Breast epithelium (tissue), 4 donors: ENCODE measurements at places on chromosomes 5 and 9.

- DNase-seq = no peak
These were observed 28.9 kb upstream of the CTXN3 start for GRCh38 chr5:127619908-127620479.

DNA sequence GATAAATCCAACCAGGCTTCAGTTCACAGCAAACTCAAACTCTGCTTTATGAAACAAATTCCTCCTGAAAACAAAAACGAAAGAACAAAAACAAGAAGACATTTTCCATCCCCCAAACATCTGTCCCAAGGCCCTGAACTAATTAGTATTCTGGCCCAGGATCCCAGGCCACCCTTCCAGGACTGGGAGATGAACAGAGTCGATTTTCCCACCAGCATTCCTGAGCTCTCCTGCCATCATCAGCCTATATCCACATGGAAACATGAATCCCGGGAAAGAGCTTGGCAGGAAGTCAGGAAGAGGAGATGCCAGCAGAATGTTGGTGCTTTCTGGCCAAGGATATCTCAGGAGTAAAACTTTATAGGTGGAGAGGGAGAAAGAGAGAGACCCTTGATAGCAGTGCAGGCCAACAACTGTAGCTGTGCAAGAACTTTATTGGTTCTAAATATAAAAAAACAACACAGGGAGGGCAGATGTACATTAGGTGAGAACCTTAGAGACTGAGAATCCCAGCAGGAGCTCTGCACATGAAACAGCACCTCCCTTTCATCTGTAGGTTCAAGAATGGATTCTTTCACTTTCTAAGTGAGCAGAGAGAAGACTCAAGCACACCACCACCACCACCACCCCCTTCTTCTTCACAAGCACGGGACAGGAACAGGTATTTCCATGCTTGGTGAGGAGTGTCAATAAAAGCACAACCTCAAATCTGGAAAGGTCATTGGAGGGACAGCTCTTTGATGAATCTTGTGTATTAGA lies 190.7 kb upstream of the TAS2R1 start:
- no peak for DNase-seq

GRCh38 chr5:81856948-81857928 lies 106.3 kb upstream of the SSBP2 start:
- DNase-seq = peak; percentile 56

- no peak for DNase-seq
These were observed 182.5 kb downstream of the PSAT1 start for GRCh38 chr9:78479441-78479840.

DNA sequence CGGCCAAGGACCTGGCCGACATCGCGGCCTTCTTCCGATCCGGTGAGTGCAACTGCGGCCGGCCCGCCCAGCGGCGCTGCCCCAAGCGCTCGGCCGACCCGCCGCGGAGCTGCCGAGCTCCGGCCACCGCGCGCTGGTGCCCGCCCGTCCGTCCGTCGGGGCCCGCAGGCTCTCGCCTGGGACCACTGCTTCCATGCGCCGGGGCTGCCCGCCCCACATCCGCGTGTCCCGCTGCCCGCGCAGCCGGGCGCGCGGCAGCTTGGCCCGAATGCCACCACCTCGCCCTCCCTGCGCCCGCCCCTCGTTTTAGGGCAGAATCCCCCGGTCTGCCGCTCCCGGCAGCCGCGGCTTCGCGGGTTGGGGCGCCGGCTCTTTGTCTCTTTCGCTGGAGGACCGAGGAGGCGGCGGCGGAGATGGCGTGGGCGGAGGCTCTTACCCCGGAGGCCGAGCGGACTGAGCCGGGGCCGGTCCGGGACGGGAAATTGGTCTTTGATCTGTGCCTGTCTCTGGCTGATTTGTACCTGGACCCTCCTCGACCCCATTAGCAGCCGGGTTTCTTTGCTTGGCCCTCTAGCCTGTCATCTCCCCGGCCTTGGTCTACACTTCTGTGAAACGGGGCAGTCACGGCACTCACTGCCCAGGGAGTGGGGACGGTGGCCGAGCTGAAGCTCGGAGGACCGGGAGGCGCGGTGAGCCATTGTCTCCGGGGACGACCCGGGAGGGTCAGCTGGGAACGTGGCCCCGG lies 871 bp downstream of the TRIO start:
- DNase-seq = peak; percentile 32

DNA sequence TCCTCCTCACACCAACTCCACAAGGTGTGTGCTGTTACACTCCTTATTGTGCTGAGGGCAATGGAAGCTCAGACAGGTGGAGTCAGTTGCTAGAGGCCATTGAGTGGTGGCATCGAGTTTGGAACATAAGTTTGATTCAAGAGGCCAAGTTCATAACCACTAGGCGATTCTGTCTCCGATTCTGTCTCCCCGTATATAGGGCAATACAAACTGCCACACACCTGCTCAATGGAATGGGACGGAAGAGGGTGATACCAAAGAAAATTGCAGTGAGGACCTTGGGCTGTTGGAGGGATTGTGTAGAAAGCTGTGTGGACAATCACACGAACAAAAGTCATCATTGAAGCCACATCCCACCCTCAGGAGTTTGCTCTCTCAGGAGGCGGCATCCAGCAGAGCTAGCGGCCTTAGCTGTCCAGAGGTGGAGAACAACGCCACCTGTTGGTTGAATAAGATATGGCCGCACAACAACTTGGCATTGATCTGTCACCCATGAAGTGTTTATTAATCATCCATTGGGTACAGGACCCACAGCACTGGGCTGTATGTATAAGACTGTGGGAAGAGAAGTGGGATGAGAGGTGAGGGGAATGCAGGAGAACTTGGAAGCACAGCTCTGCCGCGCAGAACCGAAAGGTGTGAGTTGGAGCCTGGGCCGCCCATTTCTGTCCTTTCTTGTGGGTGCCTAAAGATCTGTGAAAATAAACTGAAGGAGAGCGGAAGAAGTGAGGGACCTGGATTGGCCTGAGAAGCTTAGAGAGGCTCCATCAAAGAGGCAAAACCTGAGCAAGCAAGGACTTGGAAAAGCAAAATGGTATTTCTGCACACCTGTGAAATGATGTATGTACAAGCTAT lies 16.1 kb upstream of the NEUROG1 start:
- peak; percentile 62 for DNase-seq

GRCh38 chr5:20466512-20466911 lies 478.5 kb upstream of the CDH18 start:
- no peak for DNase-seq

GRCh38 chr9:7892975-7893374 lies 93.4 kb upstream of the DMAC1 start:
- DNase-seq = no peak

DNA sequence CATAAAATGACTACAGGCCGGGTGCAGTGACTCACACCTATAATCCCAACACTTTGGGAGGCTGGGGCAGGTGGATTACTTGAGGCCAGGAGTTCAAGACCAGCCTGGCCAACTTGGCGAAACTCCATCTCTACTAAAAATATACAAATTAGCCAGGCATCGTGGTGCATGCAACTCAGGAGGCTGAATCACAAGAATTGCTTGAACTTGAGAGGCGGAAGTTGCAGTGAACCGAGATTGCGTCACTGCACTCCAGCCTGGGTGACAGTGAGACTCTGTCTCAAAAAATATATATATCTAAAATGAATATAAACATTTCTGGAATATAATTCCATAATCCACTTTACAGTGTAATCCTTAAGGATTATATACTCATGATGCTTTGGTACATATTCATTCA lies 66.5 kb downstream of the TEX10 start:
- no peak for DNase-seq

- peak; percentile 27 for DNase-seq
These were observed 19.4 kb upstream of the RNF130 start for GRCh38 chr5:180090769-180091546.

GRCh38 chr5:17379100-17379951 lies 118.7 kb upstream of the TAF11L2 start:
- DNase-seq = no peak

GRCh38 chr9:4567601-4568000 lies 77.3 kb downstream of the SLC1A1 start:
- DNase-seq = no peak

DNA sequence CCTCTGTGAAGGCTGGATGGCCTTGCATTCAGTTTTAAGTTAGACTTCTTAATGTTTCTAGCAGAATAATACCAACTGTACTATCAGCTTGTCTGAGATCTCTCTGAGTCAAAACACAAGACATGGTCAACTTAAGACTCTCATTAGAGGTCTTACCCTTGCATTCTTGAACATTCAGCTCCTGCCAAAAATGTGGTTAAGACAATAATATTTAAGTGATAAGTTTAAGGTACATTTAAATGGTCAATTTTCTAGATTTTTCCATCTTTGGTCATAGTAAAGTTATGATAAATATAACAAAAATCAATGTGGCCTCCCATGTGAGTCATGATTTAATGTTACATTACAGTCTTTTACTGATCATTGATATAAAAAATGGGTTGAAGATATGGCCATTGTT lies 75.0 kb downstream of the NR2F1 start:
- DNase-seq = no peak

GRCh38 chr5:137136991-137137632 lies 362.0 kb downstream of the SPOCK1 start:
- no peak for DNase-seq

- no peak for DNase-seq
These were observed 379.0 kb upstream of the MEF2C start for GRCh38 chr5:89262030-89262429.

GRCh38 chr5:111461255-111461671 lies 51.1 kb downstream of the STARD4 start:
- DNase-seq = no peak

DNA sequence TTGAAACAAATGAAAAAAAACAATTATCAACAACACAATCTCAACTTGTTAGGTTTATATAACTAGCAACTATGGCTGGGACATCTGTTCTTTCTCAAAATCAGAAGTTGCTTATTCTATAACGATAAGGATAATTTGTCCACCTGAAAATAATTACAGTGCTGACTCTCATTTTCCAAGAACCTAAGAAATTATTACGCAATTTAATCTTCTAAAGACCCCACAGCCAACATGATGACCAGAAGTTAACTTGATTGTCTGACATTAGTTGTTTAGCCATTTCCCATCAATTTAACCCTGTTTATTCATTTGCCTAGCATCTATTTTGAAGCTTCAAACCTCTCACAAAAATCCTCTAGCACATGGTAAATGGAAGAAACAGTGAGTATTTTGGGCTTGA lies 293.8 kb downstream of the ELAVL2 start:
- no peak for DNase-seq

DNA sequence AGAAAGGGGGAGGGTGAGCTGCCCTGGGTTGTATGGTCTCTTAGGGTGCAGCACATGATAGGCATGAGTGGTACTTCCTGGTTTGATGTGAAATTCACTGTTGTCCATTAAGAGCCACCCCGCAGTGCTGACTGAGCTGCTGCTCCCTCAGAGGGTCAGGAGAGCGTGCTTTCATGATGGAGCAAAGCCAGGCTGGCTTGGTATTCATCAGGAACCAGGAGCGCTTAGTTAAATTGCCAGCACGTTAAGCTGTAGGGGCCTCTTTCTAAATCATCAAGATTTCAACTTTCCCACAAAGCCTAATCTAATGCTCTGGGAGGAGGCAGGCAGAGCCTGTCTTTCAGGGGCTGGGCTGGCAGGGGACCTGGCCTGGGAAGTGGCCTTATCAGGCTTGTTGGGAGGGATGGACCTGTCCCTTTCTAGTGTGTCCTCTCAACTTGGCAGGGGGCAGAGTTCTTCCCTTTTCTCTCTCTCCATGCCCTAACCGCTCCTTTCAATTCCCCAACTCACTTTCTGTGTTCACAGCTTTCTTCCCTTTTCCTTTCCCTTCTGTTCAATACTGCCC lies 7.9 kb downstream of the CYSTM1 start:
- no peak for DNase-seq

DNA sequence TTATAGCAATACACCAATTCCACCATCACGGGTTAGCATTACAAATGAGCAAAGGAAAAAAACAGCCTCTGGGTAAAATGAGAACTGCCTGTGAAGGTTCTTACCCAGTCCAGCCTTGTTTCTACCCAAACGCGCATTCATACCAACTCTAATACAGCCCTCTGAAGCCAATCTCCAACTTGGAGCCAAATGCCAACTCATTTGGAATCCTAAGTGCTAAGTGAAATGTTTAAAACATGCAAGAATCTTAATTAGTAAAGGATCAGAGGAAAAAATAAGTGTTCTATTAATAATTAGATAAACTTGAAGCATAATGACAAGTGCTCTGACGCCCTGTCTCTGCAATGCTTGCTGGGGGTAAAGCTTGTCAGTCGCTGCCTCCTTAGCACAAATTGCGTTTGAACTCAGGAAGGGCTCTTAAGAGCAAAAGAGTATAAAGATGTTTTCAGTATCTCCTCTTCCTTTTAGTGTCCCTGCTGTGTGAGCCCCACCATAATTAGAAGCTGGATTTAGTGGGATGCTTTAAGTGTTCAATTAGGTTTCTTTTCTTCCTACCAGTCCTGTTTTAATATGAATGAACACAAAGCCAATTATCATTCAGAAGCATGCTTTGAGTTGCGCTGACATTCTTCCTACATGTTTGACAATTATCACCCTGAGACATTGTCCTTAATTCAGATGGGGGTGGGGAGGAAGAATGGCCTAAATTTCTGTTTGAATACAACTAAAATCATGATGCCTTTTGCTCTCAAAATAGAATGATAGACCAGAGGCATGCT lies 537.6 kb downstream of the DTWD2 start:
- DNase-seq = no peak

DNA sequence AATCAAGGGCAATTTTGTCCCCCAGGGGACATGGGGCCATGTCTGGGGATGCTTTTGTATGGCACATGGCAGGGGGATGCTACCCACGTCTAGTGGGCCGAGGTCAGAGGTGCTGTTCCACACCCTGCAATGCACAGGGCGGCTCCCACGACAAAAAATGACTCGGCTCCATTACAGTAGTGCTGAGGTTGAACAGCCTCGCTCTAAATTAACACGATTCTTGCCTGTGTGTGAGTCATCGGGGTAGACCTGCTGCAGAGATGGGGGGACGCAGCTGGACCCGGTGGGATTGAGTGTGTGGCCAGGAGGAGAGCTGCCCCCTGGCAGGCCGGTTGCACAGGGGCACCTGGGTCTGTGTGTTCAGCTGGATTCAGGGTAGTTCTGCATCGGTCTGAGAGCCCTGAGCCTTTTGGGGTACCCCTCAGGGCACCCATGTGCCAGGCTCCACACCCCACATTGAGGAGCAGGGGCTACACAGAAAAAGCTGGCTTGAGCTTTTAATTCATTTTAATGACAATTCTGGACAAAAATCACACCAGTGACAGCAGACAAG lies 20.0 kb upstream of the COL5A1 start:
- DNase-seq = peak; percentile 24

GRCh38 chr5:38725371-38725865 lies 120.4 kb upstream of the OSMR start:
- DNase-seq = no peak

- no peak for DNase-seq
These were observed 8.8 kb upstream of the SVEP1 start for GRCh38 chr9:110588296-110588695.

GRCh38 chr5:170418736-170419135 lies 29.6 kb upstream of the KCNMB1 start:
- no peak for DNase-seq

GRCh38 chr5:56818450-56819037 lies 3.2 kb downstream of the MAP3K1 start:
- no peak for DNase-seq

- DNase-seq = no peak
These were observed 64.3 kb downstream of the TMEM252 start for GRCh38 chr9:68476422-68476821.
